ENCODE measurements at places on chromosomes 16 and 17. TPM values are rescaled to one million over a fixed set of nuclear protein-coding genes. Genes with fewer than 3 reads are reported as not detected.
A peak's percentile ranks its signal among the peaks of the same experiment; 100 is the strongest.

- no peaks in the 10 kb centered on the region for H3K27me3 ChIP-seq
- peak; percentile 84 for DNase-seq
- H3K27ac ChIP-seq = no peak overlapping the region
- no peaks in the 10 kb centered on the region for H3K36me3 ChIP-seq
Observed at GRCh38 chr16:27726621-27727261, 176.8 kb downstream of the KATNIP start.

- DNase-seq = no peak
- peak overlapping the region; percentile 64 for H3K4me3 ChIP-seq
- H3K4me1 ChIP-seq = peaks cover 12% of the 10 kb centered on the region
- H3K27ac ChIP-seq = no peak overlapping the region
- no peaks in the 10 kb centered on the region for H3K36me3 ChIP-seq
- H3K27me3 ChIP-seq = peaks cover 48% of the 10 kb centered on the region
Observed at GRCh38 chr17:50558581-50558940, 2.0 kb upstream of the CACNA1G start.

GRCh38 chr17:75065562-75066151 lies 18.6 kb downstream of the KCTD2 start:
- peaks cover 22% of the 10 kb centered on the region for H3K36me3 ChIP-seq
- no peaks in the 10 kb centered on the region for H3K27me3 ChIP-seq
- DNase-seq = no peak
- no peak overlapping the region for H3K27ac ChIP-seq
- no peak overlapping the region for H3K4me3 ChIP-seq

- DNase-seq = no peak
- no peaks in the 10 kb centered on the region for H3K4me1 ChIP-seq
- no peak overlapping the region for H3K4me3 ChIP-seq
- H3K27me3 ChIP-seq = no peaks in the 10 kb centered on the region
- no peak overlapping the region for H3K27ac ChIP-seq
- H3K36me3 ChIP-seq = peaks cover 14% of the 10 kb centered on the region
Observed at GRCh38 chr17:4542003-4542725, 13.0 kb downstream of the MYBBP1A start.

GRCh38 chr16:87150262-87150661 lies 166.9 kb downstream of the C16orf95 start:
- no peaks in the 10 kb centered on the region for H3K36me3 ChIP-seq
- H3K27ac ChIP-seq = no peak overlapping the region
- H3K4me3 ChIP-seq = no peak overlapping the region
- no peak for DNase-seq

GRCh38 chr16:30805370-30806169 lies 18.6 kb upstream of the ZNF629 start:
- H3K4me3 ChIP-seq = peak overlapping the region; percentile 98
- peak overlapping the region; percentile 97 for H3K27ac ChIP-seq
- H3K27me3 ChIP-seq = no peaks in the 10 kb centered on the region
- DNase-seq = peak; percentile 89
- H3K4me1 ChIP-seq = peaks cover 10% of the 10 kb centered on the region

- no peak overlapping the region for H3K27ac ChIP-seq
- no peak overlapping the region for H3K4me3 ChIP-seq
- H3K27me3 ChIP-seq = no peaks in the 10 kb centered on the region
- H3K36me3 ChIP-seq = no peaks in the 10 kb centered on the region
- DNase-seq = no peak
- H3K4me1 ChIP-seq = no peaks in the 10 kb centered on the region
Observed at GRCh38 chr16:617855-618254, 12.9 kb upstream of the WFIKKN1 start.

- DNase-seq = peak; percentile 62
- H3K36me3 ChIP-seq = peaks cover 7% of the 10 kb centered on the region
Observed at GRCh38 chr17:1484676-1485422, 7.6 kb downstream of the MYO1C start.

GRCh38 chr17:848402-848801 lies 66.2 kb downstream of the MRM3 start:
- H3K27ac ChIP-seq = peak overlapping the region; percentile 23
- H3K36me3 ChIP-seq = no peaks in the 10 kb centered on the region
- peaks cover 35% of the 10 kb centered on the region for H3K4me1 ChIP-seq
- no peak overlapping the region for H3K4me3 ChIP-seq
- no peaks in the 10 kb centered on the region for H3K27me3 ChIP-seq
- DNase-seq = no peak

- no peak overlapping the region for H3K27ac ChIP-seq
- peaks cover 5% of the 10 kb centered on the region for H3K4me1 ChIP-seq
- H3K4me3 ChIP-seq = no peak overlapping the region
- no peaks in the 10 kb centered on the region for H3K27me3 ChIP-seq
- DNase-seq = no peak
Observed at GRCh38 chr17:57925361-57925990, 29.7 kb downstream of the CUEDC1 start.

DNA sequence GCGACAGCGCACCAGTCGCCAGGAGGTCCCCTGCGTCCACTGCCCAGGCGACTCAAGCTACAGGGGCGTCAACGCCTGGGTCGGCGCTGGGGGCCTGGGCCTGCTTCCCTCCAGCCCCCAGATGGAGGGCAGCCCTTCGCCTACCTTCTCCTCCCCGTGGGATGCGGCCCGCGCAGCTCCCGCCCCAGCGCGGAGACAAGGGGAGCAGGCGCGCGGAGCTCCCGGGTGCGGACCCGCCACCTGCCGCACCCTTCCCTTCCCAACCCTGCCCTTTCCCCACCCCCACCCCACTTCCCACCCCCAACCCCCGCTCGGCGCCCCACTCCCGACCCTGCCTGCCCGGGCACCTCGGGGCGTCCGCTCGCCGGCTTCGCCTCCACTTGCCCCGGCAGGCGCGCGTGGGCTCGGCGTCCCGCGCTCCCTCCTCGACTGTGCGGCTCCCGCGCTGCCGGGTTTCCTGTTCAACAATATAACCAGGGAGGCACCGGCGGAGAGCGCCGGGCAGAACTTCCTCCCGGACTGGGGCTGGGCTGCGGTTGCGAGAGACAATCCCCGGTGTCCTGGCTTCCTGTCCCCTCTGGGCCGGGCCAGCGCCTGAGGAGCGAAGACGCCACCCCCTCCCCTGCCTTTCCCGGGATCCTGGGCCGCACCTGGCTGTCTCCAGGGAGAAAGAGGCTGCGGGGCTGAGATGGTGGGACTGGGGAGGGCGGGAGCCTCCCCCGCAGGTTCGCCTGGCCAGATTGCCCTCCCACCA lies at the start of gene ARHGAP27:
Gene ARHGAP27 (minus strand): TSS at position 466 of the 754 bp plus-strand sequence. CDS start 2,591 bp downstream, outside the sequence.
- H3K27me3 ChIP-seq = peaks cover 60% of the 10 kb centered on the region
- H3K27ac ChIP-seq = no peak within 1 kb of the TSS
- peak; percentile 20 for DNase-seq
- peak within 1 kb of the TSS; percentile 42 for H3K4me3 ChIP-seq
- H3K4me1 ChIP-seq = no peaks in the 10 kb centered on the region

- no peaks in the 10 kb centered on the region for H3K36me3 ChIP-seq
- no peak overlapping the region for H3K4me3 ChIP-seq
- peaks cover 44% of the 10 kb centered on the region for H3K27me3 ChIP-seq
- peaks cover 3% of the 10 kb centered on the region for H3K4me1 ChIP-seq
Observed at GRCh38 chr16:2962334-2963073, 1.6 kb upstream of the KREMEN2 start.

- DNase-seq = no peak
- peaks cover 7% of the 10 kb centered on the region for H3K4me1 ChIP-seq
- H3K36me3 ChIP-seq = no peaks in the 10 kb centered on the region
- H3K27me3 ChIP-seq = no peaks in the 10 kb centered on the region
- H3K27ac ChIP-seq = no peak overlapping the region
Observed at GRCh38 chr17:61476476-61477203, 24.4 kb downstream of the TBX4 start.

- H3K4me3 ChIP-seq = no peak overlapping the region
- H3K27ac ChIP-seq = no peak overlapping the region
- H3K27me3 ChIP-seq = no peaks in the 10 kb centered on the region
- peaks cover 47% of the 10 kb centered on the region for H3K36me3 ChIP-seq
Observed at GRCh38 chr17:45106096-45106495, 26.2 kb downstream of the PLCD3 start.

DNA sequence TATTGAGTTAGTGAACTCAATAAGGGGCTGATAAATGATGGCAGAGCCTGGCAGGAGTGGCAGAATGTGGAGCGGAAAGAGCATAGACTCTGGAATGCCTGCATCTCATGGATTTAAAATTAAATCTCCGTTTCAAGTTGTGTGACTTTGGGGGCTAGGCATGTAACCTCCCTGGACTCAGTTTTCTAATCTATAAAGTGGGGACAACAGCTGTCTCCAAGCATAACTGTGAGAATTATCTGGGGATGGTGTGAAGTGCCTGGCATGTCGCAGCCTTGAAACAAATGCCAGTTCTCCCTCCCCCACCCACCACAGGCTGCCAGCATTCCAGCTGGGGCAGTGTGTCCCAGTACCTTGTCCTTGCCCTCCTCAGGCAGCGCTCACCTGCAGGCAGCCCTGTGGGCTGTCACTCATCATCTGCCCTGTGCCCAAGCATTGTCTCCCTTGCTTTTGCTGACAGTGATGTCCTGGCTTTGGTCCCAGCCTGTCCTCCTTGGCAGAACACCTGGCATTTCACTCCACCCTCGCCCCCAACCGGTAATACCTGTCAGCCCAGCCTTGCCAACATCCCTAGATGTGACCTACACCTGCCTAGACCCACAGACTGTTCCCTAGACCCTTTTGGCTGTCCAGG lies 129.6 kb downstream of the MRM1 start:
- H3K4me3 ChIP-seq = no peak overlapping the region
- H3K4me1 ChIP-seq = peaks cover 21% of the 10 kb centered on the region
- H3K27ac ChIP-seq = no peak overlapping the region
- H3K27me3 ChIP-seq = no peaks in the 10 kb centered on the region

- H3K4me1 ChIP-seq = peaks cover 8% of the 10 kb centered on the region
- H3K36me3 ChIP-seq = no peaks in the 10 kb centered on the region
- no peak for DNase-seq
- H3K27ac ChIP-seq = no peak overlapping the region
- H3K27me3 ChIP-seq = peaks cover 49% of the 10 kb centered on the region
Observed at GRCh38 chr17:2048805-2049204, 6.1 kb upstream of the HIC1 start.

DNA sequence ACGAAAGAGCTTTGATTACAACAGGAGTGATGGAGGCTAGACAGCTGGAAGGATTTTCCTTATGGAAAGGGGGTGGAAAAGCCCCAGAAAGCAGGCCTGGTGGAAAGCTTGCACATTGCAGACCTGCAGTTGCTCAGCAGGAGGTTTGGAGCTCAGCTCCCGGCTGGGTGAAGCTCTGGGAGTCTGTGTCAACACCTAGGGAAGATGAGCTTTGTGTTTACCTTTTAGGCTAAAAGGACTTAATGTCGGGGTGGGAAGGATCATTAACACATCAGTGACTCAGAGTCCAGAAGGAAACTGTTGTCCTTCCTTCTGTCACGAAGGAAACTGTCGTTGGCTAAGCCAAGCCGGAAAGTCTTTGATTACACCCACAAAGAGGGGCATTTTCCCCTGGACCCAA lies 48.2 kb downstream of the RAP1GAP2 start:
- no peaks in the 10 kb centered on the region for H3K4me1 ChIP-seq
- H3K27ac ChIP-seq = no peak overlapping the region
- DNase-seq = peak; percentile 21
- H3K4me3 ChIP-seq = no peak overlapping the region

GRCh38 chr17:74210191-74211140 lies 2.9 kb upstream of the TTYH2 start:
- DNase-seq = peak; percentile 77
- no peak overlapping the region for H3K4me3 ChIP-seq
- no peaks in the 10 kb centered on the region for H3K27me3 ChIP-seq
- H3K27ac ChIP-seq = peak overlapping the region; percentile 26
- H3K4me1 ChIP-seq = peaks cover 17% of the 10 kb centered on the region

DNA sequence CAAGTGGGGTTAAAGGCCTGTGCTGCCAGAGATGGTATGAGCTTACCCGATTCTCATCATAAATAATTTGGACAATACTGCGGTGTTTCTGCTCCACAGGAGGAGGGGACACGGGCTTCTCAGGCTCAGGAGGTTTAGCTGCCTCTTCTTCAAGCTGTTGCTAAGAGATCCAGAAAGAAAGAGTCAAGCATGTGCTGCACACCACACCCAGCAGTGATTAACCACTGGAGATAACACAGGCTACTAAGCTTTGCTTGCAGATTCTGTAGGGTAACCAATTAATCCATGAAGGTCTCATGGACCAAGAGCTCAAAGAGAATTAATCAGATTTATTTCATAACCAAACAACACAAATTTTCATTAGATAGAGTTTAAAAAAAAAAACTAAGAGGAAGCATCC lies 56.6 kb downstream of the NCOR1 start:
- no peak overlapping the region for H3K27ac ChIP-seq
- H3K4me3 ChIP-seq = no peak overlapping the region
- peak; percentile 2 for DNase-seq
- no peaks in the 10 kb centered on the region for H3K4me1 ChIP-seq
- H3K27me3 ChIP-seq = no peaks in the 10 kb centered on the region

DNA sequence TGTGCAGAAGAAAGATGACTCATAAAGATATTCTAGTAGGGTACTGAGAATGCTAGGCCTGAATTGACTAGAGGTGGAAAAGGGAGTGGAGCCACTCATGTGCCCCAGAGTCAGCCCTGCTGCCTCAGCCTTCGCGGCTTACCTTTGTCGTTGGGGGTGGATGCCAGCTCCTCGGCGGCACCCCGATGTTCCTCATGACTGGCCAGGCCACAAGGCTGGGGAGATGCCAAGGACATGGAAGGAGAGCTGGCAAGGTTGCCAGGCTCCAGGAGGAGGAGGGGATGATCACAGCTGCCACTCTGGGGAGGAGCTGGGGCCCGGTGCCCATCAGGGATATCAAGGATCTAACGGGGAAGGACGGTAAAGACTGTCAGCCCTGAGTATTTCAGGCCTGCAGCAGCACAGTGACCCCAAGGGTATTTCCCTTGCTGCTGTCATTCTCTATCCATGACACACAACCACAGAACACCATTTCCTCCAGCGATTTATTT lies 9.7 kb upstream of the SLC35B1 start:
- no peak overlapping the region for H3K4me3 ChIP-seq
- no peak for DNase-seq
- no peak overlapping the region for H3K27ac ChIP-seq

DNA sequence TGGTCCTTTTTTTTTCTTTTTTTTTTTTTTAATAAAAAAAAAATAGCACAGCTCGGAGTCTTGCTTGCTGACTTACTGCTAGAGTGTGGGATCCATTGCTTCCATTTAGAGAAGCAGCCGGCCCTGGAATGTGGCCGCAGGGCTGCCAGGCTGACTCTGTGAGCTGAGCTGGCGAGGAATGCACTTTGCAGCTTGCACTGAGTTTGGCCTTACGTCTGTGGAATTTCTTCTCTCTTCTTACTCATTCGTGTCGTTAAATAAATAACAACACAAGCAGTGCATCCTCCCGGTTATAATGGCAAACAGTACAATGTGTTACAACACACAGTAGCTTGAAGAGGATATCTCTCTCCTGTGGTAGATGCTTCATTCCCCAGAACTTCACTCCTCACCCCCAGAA lies 69.2 kb downstream of the PRKCB start:
- H3K27me3 ChIP-seq = no peaks in the 10 kb centered on the region
- H3K36me3 ChIP-seq = no peaks in the 10 kb centered on the region
- peak; percentile 84 for DNase-seq
- H3K4me3 ChIP-seq = no peak overlapping the region
- no peak overlapping the region for H3K27ac ChIP-seq

Gene KRTAP2-1
- not detected for total RNA-seq

Gene TTC19
- 115 TPM for total RNA-seq

Gene SULT1A1
- 23.6 TPM for total RNA-seq

Gene ETV4
- 1.3 TPM for total RNA-seq

Gene MYOCD
- 122 TPM for total RNA-seq

Gene NR1D1
- 3.7 TPM for total RNA-seq

Gene DNAAF8
- total RNA-seq = 0.77 TPM

Gene GFAP
- total RNA-seq = 11.0 TPM

Gene HSD17B1
- 4.3 TPM for total RNA-seq

Gene NDUFAB1
- total RNA-seq = 108 TPM

Gene YBX2
- 56.2 TPM for total RNA-seq
